CD4-positive, alpha-beta T cell treated with Interleukin-12 subunit alpha and Interleukin-12 subunit beta, for 1 hour (primary cell): ENCODE measurements at places on chromosomes 7 and 10.
A peak's percentile ranks its signal among the peaks of the same experiment; 100 is the strongest.

DNA sequence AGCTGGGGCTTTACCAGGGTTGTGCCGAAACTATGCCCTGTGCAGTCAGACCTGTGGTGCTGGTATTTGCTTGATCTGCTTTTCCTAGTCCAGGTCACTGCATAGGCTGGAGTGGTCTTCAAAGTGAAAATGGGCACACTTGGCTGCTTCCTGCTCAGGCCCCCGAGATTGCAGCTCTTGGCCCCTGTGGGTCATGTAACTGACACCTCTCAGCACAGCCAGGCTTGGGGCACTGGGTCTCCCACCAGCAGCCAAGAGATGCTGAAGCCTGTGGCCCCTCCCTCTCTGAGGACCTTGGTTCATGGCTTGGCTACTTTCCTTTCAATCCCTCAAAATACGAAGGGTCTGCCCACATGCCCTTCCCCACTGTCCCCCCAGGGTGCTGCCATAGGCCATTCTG lies 33.7 kb downstream of the PDIA4 start:
- DNase-seq, result no peak

GRCh38 chr7:44108768-44109750 lies 4.9 kb downstream of the AEBP1 start:
- no peak for DNase-seq

DNA sequence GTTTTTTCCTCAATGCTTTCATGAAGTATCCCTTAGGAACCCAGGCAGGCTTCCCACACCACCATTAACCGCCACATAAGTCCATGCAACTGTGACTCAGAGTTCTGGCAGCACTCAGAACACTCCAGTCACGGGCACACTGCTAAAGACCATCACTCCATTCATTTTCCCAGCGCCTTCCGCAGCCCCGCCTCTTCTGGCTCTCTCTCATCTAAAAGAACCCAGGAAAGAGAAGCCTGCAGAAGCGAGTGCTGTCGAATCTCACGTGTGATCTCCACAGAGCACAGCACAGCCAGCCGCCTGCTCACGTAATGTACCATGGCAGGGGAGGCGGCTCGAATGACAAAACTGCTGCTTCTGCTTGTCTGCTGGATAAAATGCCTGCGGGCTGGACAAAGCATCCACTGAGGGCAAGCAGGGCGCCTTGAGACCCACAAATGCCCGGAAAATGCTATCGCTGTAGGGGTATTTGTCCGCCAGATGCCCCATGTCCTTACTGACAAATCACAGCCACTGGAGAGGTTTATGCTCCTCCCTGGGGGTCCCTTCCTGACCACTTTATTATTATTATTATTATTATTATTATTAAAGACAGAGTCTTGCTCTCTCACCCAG lies 1.8 kb downstream of the PSMG3 start:
- no peak for DNase-seq

DNA sequence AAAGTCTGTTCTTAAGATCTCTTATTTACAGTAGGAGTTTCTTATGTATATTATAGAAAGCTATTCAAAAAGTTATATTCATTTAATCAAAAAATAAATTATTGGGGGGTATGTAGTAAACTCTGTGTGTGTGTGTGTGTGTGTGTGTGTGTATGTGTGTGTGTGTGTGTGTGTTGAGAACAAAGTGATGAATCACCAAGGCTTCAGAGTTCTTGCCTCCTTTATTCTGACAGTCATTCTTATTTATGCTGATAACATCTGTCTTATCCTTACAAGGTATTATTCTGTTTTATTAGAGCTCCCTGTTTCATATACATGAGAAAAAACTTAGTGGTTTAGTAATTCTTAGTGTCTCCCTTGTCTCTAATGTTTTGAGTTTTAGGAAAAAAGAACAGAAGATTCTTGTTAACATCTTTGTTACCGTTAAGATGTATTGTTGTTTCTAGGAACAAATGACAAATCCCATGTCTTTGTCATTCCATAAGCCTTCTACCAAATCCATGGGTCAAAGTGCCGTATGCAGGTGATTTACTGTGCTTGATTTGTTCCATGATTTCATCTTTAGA lies 424.0 kb downstream of the EXOC4 start:
- DNase-seq, result no peak

GRCh38 chr7:91031757-91032156 lies 232.5 kb upstream of the FZD1 start:
- no peak for DNase-seq

DNA sequence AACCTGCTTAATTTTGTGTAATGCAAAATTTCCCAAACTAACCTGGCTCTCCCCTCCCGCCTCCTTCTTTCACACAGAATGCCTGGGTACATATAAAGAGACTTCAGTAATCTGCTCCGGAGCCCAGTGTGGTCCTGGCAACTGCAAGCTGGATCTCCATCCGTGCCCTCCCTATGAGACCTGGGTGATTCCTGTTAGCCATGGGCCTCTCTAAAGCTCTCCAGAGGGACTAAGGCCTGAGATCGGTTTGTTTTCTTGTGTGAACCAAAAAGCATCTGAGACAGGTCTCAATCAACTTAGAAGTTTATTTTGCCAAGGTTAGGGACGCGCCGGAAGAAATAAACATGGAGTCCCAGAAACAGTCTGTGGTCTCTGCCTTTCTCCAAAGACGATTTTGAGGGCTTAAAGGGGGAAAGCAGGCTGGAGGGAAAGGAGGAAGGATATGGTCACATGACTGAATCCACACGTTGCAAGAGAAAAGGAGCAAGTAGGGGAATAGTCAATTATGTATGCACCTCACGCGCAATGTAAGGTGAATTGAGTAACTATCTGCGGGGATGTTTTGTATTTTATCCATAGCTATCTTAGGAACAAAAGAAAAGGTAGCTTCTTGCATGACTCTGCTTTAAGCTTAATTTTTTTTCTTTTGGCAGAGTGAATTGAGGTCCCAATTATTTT lies 46.2 kb upstream of the CCDC3 start:
- no peak for DNase-seq

- DNase-seq, result no peak
Measured at GRCh38 chr7:13414181-13414580, 575.3 kb downstream of the ETV1 start.

GRCh38 chr7:51430480-51431086 lies 114.0 kb upstream of the COBL start:
- peak; percentile 36 for DNase-seq

GRCh38 chr7:156532016-156532602 lies 108.5 kb upstream of the RNF32 start:
- no peak for DNase-seq

DNA sequence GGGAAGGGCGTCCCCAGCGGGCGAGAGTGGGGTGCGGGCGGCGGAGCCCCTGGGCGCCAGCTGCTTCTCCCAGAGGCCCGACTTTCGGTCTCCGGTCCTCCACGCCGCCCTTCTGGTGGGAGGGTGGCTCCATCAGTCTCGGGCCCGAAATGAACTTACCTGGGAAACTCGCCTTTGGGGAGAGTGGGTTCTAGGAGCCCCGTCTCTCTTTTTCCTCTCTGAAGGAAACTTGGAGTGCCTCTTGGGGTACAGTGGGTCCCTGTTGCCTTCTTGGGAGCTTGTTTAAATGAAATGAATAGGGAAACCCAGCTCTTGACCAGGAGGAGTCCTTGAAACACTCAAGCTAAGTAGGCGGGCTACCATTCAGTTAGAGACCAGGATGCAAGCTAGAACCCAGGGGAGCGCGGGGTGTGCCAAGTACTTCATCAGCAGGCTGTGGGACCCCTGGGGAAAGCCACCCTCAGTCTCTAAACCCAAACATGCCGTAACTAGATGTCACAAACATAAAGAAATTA lies 1.3 kb downstream of the SLC26A4 start:
- no peak for DNase-seq

DNA sequence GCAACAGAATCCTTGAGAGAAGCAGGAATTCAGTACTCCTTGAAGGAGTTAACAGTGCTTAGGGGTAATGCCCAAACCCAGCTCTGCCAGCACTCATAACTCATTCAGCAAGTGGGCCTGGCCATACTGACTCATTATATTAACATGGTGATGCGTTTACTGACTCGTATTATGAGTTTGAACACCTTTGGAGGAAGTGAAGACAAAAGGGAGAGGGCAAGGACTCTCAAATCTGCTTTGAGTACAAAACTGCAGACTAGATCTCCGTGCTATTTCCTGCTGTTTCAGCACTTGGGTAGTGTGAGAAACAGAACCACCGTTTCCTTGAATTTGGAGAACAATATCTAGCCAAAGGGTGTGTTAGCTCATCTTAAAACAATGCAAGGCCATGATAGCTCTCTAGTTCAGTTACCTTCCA lies 30.8 kb downstream of the SLC16A9 start:
- DNase-seq, result no peak

GRCh38 chr10:103910442-103911012 lies 7.5 kb downstream of the STN1 start:
- no peak for DNase-seq

- no peak for DNase-seq
Measured at GRCh38 chr10:60086862-60087261, 180.5 kb upstream of the CCDC6 start.

GRCh38 chr10:64038107-64038506 lies 516.9 kb downstream of the REEP3 start:
- no peak for DNase-seq

DNA sequence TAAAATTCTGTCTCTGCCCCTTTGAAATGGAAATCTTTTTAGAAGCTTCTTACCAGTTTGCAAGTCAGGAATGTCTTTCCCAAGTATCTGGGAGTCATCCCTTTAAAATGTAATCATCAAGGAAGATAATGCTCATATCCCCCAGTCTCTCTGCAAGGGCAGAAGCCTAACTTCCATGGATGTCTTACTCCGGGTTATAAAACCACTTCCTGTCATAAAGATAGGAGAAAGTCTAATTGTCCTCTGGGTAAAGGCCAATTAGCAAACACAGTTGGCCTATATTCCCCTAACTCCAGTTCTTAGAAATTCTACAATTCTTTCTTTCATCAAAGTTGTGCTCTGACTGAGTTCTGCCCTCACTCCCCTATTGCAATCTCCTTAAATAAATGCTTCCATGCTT lies 1631.5 kb upstream of the LRRTM3 start:
- DNase-seq, result no peak

DNA sequence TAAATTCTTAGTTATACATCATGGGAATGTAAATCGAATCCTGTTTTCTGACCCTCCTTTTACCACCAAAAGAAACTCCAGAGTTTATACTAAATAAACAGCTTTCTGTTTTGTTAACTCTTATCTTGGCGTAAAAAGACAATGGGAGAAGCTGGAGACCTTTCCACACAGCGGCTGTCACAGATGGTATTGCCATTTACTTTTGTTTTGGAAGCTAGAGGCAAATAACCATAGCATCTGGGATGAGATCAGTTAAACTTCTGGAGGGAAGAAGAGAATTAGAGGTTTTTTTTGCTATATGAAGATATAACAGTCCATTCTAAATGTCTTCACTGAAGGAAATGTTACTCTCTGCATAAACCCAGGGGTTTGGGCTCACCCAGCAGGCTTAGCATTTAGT lies 258.9 kb downstream of the REEP3 start:
- DNase-seq, result no peak

DNA sequence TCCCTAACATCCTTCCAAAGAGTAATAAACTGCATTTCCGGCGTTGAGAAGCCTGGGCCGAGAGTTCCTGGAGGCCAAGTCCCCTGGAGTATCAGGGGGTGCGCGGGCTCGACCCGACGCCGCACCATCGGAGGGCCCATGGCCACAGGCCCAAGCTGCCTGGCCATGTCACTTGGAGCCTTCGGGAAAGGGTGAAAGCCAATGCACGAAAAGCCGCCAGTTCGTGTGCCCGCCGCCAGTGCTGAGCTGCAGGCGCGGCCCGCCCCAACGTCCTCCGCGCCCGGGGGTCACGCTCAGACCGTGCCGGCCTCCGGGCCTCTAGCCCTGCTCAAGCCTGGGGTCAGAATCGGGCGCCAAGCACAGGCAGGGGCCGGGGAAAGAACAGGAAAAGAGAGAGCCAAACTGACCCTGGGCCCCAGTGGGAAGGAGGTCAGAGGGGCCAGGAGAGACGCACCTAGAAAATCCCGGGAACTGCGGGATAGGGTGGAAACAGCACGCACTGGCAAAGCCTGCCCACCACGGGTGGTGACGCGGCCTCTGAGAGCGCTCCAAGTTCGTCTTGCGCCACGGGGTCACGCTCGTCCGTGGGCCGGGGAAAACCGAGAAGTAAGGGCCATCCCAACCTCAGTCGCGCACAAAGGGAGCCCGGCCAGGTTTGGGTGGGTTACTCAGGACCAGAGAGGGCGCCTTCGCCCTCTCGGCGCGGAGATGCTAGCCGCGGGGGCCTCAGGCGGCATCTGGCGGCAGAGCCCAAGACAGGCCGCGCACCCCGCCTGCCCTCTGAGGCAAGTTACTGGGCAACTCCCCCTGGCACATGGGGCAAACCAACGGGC lies 4.2 kb upstream of the EBF3 start:
- no peak for DNase-seq

GRCh38 chr7:114073701-114074100 lies 154.9 kb upstream of the PPP1R3A start:
- no peak for DNase-seq

GRCh38 chr7:27944643-27945042 lies 204.7 kb downstream of the TAX1BP1 start:
- DNase-seq, result no peak

DNA sequence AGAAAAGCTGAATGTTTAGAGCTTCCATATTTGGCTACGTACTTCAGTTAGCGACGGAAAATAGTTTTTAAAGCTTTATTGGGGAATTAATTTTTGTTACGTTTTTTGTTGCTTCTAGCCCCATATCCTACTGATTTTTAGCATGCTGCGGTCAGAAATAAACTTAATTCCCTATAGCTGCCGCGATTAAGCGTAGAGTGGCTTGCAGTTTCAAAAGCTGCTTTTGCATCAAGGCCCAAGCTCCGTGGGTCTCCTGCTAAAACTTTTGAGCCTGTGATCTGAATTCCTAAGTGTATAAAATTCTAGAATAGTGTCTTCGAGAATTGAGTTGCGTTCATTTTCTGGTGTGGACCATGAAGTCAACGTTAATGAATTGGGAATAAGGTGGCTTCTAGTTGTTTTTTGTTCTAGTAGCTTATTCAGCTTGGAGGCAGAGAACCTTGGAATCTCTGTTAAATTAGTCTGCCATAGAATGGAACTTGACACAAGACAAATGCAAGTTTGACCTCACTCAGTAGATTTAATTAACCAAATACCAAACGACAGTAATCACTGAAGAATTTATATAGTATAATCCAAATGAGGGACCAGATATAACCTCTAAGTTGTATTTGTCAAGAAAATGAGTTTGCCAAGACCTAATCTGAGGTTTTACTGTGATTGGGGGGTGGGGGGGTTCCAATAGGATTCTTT lies 977 bp downstream of the CALU start:
- DNase-seq, result no peak

DNA sequence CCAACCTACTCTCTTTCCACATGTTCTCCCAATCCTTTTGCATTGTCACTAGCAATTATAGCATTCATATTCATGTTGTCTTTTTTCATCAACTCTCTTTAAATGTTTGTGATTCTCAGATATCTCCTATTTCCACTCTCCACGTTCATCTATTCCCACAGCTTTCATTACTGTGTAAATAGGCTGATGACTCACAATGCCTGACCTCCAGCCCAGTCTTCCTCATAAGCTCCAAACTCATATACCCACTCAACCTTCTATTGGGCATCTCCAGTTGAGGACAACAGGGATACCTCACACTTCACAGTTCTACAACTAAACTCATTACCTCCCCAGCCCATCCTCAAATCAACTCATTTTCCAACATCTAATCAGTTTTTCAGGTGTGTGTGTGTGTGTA lies 194.1 kb downstream of the DGKI start:
- DNase-seq, result no peak
